Endothelial cell (in vitro differentiated cells): ENCODE measurements at places on chromosomes 7 and 10. TPM values are rescaled to one million over a fixed set of nuclear protein-coding genes. Genes with fewer than 3 reads are reported as not detected.

DNA sequence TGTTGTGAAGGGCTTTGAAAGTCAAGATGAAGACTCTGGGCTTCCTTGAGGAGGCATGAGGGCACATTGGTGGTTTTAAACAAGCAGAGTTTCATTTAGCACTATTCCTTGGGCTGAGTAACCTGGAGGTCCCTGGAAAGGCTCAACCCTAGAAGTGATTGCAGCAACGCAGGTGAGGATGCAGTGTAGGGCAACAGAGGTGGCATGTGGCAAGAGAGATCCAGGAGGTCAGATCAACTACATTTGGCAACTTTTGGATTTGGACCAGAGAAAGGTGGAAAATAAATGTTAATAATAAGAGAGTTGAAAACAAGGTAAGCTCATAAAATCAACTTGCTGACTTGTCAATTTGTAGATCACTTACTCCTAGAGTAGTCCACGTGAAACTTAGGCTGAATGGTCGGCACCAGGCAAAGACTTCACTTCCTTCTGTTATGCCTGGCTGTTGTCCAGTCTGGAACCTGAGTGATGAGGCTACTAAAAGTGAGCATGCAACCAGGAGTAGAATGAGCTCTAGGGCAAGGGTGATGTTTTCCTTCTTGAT lies 414.6 kb upstream of the ZMIZ1 start:
- no peak for DNase-seq

GRCh38 chr7:10740805-10741204 lies 232.9 kb upstream of the PHF14 start:
- DNase-seq = no peak

GRCh38 chr7:105530546-105530945 lies 1.5 kb upstream of the RINT1 start:
- no peak for DNase-seq

Gene TM9SF3
- 157 TPM for total RNA-seq

Gene GFRA1
- total RNA-seq = 4.2 TPM

Gene DRGX
- not detected for total RNA-seq

DNA sequence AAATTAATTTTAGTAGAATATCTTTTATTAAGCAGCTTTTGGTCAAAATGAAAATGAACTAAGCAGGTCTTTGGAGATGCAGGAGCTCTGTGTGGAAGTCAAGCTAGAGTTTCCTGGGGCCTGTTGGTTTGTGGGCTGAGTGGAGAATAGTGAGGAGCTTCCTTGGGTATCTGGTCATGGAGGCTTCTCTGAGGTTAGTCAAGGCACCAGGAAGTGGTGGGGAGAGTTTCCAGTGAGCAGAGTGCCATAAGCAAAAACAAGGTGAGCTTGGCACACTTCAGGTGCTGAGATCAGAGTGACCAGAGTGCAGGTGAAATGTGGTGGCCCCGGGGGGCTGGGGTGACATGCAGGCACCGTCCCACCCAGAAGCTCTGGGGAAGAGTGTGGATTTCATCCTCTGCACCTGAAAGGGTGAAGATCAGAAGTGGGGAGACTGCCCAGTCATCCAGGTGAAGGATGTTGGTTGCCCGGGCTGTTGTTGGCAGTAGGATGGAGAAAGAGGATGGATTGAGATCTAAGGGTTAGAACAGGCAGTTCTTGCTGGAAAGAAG lies 77.4 kb downstream of the WDR37 start:
- no peak for DNase-seq

DNA sequence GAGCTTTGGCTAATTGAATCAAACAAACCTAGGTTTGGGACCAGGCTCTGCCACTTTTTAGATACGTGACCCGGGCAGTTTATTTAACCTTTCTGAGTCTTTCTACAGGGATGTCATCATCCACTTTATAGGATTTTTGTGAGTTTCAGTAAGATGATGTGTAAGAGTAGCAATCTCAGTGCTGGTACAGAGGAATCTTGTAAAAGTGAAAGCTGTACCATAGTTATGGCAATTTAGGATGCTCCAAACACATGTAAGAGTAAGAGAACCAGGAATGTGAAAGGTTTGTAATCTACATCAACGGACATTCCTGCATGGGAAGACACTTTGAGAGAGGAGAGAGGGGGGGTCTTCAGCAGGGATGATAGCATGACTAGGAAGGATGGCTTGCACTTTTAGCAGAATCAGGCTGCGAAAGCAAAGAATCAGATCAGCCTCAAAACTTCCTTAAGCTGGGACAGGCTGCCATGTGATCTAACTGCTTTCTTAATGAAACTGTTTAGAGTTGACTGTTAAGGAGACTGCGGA lies 968 bp downstream of the NOLC1 start:
- DNase-seq = no peak

DNA sequence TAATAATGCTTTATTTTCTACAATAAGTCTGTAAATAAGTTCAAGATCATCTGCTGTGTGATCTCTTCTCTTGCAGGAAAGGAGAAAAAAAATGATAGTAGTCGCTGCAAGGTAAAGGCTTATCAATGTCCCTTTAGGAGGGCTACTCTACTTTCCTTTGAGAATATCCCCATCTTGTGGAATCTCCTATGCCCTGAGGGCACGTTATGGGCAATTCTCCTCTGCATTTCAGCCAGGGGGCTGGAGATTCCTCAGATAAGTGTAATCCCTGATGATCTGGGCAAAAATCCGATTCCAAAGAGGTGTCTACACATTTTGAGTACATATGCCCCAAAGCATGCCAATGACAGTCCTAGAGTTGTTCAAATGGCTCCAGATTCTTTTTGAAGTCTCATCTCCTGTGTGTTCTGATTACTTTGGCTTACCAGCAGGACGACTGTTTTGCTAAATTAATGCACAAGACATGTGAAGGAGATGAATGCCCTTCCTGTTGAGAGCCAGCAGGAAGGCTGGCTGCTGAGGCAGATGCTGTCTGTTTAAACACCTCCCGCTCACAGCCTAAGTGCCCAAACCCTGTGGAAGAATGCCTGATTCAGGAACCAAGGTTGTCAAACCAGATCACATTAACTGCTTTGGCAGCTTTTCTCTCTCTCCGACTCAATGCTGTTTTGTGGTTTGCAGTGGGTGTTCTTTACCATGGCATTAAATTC lies 171.2 kb upstream of the COL1A2 start:
- peak; percentile 34 for DNase-seq

DNA sequence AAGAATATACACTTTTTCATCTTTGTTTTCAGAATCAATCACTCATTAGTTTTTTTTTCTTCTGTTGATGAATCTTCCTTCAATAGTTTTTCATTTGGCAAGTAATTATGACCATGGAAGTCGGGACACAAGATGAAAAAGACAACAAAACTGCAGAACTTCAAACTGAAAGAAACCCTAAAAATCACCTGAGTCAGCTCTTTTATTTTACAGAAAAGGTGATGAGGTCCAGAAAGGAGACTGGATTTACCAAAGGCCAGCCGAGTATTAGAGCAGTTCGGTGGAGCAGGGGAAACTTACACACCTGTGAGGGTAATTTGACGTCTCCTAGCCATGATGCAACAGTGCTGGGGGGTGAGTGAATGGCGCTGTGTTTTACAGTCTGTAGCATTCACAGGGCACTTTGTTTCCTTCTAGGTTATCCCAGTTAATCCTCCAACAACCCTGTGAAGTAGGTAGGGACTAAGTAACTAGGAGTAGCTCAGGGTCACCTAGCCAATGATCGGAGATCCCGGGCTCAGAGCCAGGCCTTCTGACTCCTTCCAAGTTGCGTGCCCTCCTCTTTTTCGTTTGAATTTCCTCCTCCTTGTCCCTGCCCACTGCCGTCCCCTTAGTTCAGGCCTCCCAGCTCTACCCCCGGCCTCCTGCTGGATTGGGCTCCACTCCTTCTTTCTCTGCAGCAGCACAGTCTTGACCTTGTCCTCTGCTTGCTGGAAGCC lies 14.0 kb downstream of the RBM20 start:
- DNase-seq = no peak

DNA sequence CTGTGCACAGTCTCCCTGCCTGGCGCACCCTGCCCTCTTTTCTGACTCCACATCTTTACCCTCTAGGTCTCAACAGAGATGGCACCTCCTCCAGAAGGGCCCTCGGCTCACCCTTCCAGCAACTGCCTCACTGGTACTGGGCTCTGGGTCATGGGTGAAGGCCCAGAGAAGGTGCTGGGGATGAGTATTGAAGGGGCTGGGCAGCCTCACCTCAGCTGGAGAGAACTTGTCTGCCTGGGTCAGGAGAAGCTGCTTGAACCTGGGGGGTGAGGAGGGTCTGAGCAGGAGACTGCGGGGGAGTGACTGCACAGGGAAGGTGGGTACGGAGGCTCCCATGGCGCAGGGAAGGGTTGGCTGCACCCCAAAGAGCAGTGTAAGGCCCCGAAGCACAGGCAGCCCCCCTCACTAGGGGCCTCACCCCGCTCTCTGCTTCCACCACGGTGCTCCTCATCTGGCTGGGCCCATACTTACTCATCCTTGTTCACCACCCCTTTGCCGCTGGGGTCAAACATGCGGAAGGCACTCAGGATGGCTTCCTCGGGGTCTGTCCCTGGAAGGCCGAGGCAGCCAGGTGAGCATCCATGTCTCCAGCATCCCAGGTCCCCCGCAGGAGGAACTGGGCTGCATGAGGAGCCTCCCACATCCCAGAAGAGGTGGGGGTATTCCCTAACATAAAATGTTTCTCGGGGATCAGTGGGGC lies 1.7 kb downstream of the MYL7 start:
- no peak for DNase-seq

DNA sequence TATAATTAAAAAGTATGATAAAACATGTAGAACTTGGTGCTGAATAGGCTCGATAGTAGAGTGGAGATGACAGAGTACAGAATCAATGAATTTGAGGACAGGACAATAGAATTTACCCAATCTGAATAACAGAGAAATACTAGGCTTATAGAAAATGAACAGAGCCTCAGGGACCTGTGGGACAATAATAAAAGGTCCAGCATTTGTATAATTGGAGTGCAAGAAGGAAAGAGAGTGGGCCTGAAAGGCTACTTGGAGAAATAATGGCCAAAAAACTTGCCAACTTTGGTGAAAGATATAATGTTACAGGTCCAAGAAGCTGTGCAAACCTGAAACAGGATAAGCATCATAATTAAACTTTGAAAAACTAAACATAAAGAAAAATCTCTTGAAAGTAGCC lies 227.3 kb downstream of the CXCL12 start:
- no peak for DNase-seq

Gene MIOS
- total RNA-seq = 22.3 TPM

GRCh38 chr7:101717628-101718357 lies 88.7 kb upstream of the MYL10 start:
- DNase-seq = no peak

DNA sequence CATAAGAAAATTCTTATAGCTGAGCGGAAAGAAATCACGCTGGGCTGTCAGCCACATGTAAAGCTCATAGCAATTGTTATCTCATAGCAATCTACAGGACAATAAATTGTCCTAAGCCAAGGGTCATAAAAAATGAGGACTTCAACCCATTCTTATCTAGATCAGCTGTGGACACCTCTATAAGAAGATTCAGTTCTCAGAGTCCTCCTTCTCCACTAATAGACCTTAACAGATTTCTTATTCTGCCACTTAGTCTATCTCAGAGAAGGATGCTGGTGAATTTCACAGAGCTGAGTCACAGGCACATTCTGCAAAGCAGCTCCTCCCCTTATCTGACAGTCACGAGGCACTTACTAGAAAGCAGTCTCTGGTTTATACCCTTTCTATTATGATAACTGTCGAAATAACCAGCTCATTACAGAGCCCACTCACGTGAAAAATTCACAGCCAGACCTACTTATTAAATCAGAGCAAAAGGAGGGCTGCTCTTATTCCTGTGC lies 185.3 kb upstream of the PCLO start:
- DNase-seq = no peak

Gene SLC25A40
- total RNA-seq = 27.7 TPM

DNA sequence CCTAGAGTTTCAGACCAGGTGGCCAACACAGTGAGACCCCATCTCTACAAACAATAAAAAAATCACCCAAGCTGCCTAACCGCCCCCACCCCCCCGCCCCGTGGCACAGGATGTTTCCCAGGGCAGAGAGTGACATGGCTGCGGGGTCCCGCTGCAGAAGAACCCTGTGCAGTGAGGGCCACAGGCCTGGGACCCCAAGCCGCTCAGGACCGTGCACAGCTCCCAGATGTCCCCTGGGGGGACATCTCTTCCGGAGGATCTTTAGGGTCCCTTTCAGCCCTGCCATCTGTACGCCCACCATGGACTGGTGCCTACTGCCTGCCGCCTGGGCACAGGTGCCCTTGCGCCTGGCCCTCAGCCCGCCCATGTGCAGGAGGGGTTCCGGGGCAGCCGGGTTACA lies 373.6 kb downstream of the DNAJB6 start:
- DNase-seq = no peak

DNA sequence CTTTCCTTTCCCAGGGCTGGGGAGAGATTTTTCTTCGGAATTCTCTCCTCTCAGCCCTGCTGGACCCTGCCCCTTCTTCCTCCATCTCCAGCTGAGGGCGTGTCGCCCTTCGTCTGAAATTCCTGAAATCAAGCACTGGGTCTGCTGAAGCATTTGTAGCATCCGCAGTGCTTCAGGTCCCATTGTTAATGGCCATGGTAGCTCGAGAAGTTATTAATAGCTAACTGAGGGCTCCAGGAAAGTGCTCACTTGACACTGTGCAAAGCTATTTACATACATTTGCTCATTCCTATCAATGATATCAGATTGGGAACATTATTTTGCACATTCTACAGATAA lies 515 bp downstream of the FAM149B1 start:
- DNase-seq = no peak

DNA sequence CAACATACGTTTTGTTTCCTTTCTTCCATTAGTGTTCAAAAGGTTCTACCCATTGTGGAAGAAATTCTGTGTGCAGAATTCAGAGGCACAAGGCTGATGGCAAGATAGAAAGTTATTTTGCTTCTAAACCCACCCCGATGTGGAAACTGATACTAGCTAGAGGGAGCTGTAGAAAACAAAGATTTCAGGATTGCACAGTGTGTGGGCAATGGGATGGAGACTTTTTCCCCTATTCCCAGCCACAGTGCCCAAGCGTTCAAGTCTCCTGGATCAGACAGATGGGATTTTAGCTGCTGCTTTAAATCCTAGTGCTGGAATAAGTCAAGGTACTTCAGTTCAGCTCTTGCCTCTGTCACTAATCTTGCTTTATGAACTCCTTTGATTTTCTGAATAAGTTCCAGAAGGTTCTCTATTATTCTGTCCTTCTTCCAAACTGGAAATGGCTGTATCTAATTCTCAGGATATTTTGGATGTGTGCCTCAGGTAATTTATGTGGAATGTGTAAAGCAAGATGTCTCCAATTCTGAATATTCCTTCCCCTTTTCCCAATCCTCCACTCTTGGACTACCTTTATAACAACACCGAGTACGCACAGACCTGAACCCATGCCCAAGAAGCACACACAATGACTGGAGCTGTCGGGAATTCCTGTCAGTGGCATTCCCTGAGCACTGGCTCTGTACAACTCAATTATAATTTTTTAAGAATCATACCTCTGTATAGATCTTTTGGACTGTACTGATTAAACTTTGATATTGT lies 473.0 kb downstream of the PLXDC2 start:
- DNase-seq = no peak

Gene HABP2
- not detected for total RNA-seq

DNA sequence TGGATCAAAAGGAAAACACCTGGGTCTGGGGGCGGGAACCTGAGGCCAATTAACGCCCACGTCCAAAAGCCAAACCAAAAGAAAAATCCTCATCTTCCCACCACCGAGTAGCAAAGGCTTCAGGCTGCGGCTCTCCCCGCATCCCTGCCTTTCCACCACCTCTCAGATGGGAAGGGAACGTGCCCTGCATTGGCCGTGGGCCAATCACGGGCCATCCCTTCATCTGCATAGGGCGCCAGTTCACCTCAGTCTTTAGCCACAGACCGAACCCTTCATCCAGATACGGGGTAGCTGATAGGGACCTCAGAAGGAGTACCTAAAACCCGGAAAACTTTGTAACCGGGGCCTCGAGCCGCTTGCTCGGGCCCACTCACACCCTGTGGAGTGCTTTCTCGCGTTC lies 626 bp downstream of the PRPF18 start:
- peak; percentile 11 for DNase-seq
